ENCODE measurements at places on chromosomes 13 and 19.

DNA sequence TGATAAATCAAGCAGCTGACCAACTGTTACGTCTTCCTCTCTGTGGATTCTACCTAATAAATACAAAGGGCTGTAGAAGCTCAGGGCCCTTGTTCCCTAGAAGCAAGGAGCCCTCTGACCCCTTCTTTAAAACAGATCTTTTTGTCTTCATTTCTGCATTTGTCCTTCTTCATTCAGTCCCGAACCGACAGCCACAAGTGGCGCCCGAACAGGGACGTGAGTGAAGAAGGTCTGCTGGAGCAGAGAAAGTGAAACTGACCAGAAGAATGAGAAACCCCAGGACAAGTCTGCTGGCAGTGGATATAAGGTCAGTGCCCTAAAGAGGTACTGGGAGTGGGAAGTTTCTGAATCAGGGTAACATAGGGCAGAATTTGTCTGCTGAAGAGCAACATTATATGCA, 13.1 kb downstream of the ZNF773 start:
- no peak for DNase-seq

DNA sequence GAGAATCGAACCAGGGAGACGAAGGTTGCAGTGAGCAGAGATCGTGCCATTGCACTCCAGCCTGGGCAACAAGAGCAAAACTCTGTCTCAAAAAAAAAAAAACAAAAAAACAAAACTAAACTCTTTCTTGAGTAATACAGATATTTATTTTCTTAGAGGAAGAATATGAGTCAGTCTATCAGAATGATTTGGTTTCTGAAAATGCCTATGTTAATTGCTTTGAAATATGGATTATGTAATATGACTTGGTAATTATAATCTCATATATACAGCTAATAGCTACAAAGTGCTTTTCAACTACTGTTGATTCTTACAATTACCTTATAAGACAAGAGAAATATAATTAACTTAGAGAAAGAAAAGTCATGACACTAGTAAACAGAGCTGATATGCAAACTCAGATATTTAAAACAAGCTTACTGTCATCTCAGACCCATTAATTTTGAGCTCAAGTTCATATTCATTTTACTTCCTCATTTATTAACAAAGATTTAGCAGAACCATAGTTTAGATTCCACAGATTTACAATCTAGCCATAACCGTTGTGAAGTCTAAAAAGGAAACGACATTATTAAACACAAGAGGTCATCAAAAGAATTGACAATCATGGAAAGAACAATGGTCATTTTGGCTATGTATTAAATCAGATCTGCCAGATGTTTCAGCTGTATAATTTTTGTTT, 88.0 kb downstream of the TBC1D4 start:
- DNase-seq, result no peak

- DNase-seq, result no peak
These were observed 50.1 kb upstream of the ATP12A start for GRCh38 chr13:24630121-24630520.

DNA sequence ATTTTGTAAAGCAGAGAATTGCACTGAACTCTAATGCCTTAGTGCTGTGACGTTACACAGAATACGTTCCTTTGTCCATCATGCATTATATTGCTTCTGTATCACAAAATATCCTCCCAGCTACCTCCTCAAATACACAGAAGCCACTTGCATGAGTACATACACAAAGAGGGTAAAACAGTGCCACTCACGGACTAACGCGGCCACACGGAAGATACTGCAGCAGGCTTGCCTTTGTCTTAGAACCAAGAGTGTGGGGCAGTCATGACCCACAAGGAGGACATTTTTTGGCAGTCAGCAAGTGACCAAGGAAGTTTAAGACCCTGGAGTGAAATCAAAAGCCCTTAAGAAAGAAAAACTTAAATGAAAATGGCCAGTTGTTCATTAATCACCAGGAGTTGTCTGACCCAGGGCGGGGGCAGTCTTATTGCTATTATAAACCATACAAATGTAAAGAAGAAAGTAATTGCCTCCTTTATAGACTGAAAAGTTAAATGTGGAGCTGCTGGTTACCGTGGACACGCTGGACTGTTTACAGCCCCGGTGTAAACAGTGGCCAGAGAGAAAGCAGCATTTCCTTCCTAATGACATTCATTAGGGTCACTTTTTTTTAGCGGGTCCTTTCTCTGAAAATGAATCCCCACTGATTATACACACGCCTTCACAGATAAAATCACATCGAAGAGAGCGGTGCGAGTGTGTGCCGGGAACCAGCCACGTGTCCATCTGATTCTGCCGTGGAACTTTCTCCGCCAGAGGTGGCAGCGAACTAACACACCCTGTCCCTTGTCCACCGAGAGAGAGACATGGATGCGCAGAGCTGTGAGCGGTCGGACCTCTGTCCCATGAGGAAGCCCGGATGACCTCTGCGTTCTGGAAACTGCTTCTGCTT, 66.8 kb downstream of the SOX1 start:
- no peak for DNase-seq

GRCh38 chr13:110676595-110677587, 29.0 kb downstream of the CARS2 start:
- DNase-seq, result no peak

GRCh38 chr13:77740097-77740735, 42.7 kb downstream of the SLAIN1 start:
- DNase-seq, result no peak

DNA sequence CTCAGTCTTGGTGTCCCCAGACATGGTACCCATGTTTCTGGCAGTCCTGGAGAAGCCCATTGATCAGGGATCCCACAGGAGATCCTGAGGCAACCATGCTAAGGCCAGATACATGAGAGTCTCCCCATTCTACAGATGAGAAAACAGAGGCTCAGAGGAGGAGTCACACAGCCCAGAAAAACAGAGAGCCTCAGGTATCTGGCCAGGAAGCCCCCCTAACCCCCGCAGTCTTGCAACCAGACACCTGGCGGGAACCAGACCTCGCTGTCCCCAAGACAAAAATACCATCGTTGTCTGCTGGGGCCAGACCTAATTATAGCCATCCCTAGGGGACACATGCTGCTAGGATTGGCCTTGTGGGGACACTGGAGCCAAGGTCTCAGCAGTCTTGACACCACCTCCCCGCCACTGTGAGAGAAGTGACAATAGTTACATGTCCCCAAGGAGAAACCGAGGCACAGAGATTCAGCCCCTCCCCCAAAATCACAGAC, 1.6 kb upstream of the PDE4C start:
- DNase-seq, result no peak

DNA sequence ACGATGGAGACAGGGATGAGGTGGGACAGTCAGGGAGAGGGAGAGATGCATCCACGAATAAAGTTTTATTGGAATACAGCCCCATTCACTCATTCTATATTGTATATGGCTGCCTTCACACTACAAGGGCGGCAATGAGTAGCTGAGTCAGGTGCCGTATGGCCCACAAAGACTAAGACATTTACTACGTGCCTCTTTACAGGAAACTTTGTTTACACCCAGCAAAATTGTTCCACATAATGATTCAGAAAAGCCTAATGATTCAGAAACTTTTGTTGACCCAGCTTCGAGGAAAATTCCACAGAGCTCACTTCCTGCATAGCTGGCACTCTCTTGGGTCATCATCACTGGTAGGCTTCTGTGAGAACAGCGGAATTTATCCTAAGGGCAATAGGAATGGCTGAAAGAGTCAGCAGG, 87.3 kb upstream of the PEG3 start:
- DNase-seq, result no peak

DNA sequence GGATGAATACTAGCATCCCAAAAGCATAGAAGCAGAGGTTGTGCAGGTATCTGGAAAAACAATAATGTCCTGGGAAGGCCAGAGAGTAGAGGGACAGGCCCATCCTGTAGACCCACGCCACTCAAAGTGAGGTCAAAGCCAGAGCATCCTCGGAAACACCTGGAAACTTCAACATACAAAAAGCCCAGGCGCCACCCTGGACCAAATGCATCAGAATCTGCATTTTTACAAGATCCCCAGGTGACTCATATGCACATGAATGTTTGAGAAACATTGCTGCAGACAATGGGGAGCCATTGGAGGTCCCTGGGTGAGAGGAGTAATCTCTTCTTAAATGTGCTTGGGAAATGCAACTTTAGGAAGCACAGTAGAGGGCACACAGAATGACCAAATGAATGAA, 684.1 kb downstream of the DIAPH3 start:
- no peak for DNase-seq

- no peak for DNase-seq
These were observed 240.8 kb downstream of the TEX29 start for GRCh38 chr13:111561091-111561781.

DNA sequence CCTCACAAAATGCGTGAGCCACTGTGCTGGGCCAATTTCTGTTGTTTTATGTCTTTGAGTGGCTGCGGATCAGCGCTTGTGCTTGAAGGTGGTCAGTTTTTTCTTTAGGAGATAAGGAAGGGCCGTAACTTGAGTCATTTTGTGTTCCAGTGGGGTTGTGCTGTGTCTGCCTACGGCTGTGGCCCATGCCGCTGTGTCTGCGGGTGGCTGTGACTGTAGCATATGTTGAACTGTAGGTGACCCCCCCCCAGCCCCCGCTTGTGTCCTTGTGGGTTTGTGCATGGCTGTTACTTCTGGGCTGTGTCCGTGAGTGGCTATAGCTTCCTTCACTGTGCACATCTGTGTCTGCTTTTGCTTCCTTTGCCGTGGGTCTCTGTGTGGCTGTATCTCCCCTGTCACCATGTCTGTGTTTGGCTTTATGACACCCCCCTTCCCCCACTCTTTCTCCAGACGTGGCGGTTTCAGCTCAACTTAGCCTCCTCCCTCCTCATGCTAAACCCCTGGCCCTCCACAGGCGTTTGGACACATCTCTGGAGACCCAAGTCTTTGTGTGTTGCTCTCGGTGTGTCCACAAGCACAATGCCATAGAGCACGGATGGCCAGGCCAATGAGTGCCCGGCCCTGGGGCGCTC, 675 bp downstream of the PPP1R14A start:
- DNase-seq, result no peak

DNA sequence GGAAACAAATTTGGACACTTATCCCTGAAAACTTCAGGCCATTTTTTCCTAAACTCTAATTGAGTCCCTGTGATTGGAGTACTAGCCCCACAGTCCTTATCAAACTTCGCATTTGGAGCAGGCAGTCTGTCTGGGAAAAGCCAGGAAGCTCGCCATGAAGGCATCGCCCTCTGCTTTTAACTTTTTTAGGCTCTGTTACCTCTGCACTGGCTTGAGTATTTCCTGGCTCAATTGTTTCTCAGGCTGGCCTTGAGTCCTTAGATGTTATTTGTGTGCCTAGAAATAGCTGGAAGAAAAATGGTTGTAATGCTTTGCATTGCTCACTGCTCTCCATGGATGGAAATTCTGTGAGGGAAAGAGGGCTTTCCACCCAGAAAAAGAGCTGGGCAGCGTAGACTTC, 24.2 kb downstream of the ACTN4 start:
- no peak for DNase-seq

DNA sequence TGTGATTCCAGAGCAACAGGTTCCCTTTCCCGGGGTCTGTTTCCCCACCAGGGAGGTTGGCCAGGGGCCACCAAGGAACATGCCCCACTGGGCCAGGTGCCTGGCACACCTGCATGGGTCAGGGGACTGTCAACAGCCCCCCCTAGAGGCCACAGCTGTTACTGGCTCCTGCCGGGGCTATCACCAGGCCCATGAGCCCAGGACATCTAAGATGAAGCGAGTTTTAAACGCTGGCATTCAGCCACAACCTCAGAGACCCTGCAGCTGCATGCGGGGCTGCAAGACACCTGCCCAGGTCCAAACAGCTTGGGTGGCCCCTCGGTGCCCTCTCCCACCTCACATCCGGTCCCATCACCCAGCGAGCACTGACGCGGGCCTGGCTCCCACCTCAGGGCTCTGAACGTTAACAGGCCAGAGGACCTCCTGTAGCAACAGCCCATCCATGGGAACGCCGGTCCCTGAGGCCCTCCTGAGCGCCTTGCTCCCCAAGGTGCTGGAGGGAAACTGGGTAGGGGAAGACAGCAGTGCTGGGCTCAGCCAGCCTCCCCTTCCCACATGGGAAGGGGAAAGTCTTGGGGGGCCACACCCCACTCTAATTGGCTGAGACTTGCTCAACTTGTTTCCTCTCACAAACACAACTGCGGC, 12.0 kb downstream of the KHSRP start:
- no peak for DNase-seq

GRCh38 chr13:35518337-35518946, 42.0 kb upstream of the MAB21L1 start:
- DNase-seq, result no peak

- DNase-seq, result no peak
These were observed 76.2 kb downstream of the GGACT start for GRCh38 chr13:100512422-100512821.

DNA sequence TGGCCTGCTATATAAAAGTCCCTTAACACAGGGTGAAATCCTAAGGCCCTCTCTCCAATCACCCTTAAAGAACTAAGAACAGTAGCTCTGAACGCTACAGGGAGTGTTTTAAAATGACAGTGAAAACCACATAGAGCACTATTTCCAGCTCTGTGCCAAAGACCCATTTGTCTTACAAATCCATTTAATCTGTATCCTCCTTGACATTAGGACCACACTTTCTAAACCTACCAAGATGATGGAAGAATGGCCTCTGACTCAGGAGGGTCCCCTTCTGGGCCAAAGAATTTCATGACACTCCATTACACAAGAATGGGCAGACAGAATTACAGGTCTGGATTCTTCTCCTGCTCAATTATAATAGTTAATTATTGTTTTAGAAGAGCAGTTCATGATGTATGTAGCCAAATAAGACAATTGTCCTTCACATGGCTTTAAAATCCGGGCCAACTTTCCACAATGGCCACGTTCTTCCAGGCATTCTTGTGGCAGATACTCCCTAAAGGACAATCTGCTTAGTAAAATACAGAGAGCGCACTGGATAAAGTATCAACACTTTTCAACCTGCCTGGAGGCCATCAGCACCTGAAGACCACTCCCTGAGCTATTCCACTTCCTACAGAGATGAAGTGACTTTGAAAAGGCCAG, 61.0 kb downstream of the STK24 start:
- no peak for DNase-seq

- peak; percentile 29 for DNase-seq
These were observed 1487.0 kb upstream of the SLC10A2 start for GRCh38 chr13:104553186-104553585.

- DNase-seq, result no peak
These were observed 48.4 kb upstream of the EBPL start for GRCh38 chr13:49739498-49740187.

DNA sequence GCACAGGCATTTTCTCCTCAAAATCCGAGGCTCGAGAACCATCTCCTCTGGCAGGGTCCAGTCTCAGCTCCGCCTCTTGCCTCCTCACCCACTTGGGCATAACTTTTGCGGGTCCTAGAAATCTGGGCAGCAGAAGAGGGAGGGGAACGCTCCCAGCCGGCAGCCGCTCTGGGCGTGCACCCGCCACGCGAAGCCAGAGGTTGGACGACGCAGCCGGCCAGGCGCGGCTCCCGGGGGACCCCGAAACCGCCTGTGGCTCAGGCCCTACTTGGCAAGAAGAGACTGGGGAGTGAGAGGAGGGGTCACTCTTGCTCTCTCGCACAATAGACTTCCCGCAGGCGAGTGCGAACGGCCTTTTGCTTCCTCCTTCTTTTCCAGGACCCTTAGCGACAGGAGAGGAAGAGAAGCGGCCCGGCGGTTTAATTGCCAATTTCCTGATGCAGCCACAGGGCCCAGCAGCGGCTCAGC, 6.0 kb upstream of the SOX1 start:
- DNase-seq, result no peak
